ENCODE measurements at places on chromosomes 13 and 19. TPM values are rescaled to one million over a fixed set of nuclear protein-coding genes. Genes with fewer than 3 reads are reported as not detected.

CGB8 gene
- total RNA-seq: not detected

PDE4C gene
- total RNA-seq: 1.7 TPM

LPAR2 gene
- total RNA-seq: 5.7 TPM

LIG4 gene
- 12.7 TPM for total RNA-seq

ZNF69 gene
- 8.1 TPM for total RNA-seq

CYP4F12 gene
- total RNA-seq: 3.1 TPM

TPTE2 gene
- 0.32 TPM for total RNA-seq

LSR gene
- 9.8 TPM for total RNA-seq

TGFBR3L gene
- total RNA-seq: not detected

PMIS2 gene
- total RNA-seq: not detected

WASF3 gene
- 27.1 TPM for total RNA-seq

PLPP2 gene
- total RNA-seq: 4.2 TPM

CNFN gene
- 1.1 TPM for total RNA-seq

SOX1 gene
- not detected for total RNA-seq

GRCh38 chr13:75319254-75319653 is 162.7 kb downstream of the TBC1D4 start:
- H3K27me3 ChIP-seq: no peaks in the 10 kb centered on the region
- H3K36me3 ChIP-seq: no peaks in the 10 kb centered on the region
- H3K4me3 ChIP-seq: no peak overlapping the region
- no peak for DNase-seq
- H3K27ac ChIP-seq: no peak overlapping the region

GRCh38 chr13:44191504-44192171 is 182.0 kb upstream of the SERP2 start:
- DNase-seq: no peak
- no peaks in the 10 kb centered on the region for H3K36me3 ChIP-seq
- H3K4me3 ChIP-seq: peak overlapping the region; percentile 45
- H3K27ac ChIP-seq: no peak overlapping the region

GRCh38 chr19:10432736-10433130 is 12.4 kb downstream of the PDE4A start:
- no peaks in the 10 kb centered on the region for H3K36me3 ChIP-seq
- H3K4me1 ChIP-seq: no peaks in the 10 kb centered on the region
- no peaks in the 10 kb centered on the region for H3K27me3 ChIP-seq
- H3K27ac ChIP-seq: no peak overlapping the region
- H3K4me3 ChIP-seq: no peak overlapping the region

- H3K4me3 ChIP-seq: no peak overlapping the region
- no peaks in the 10 kb centered on the region for H3K36me3 ChIP-seq
- no peak overlapping the region for H3K27ac ChIP-seq
- H3K4me1 ChIP-seq: no peaks in the 10 kb centered on the region
Observed at GRCh38 chr13:79859756-79860155, 378.8 kb downstream of the NDFIP2 start.

GRCh38 chr13:31998131-31998530 is 33.4 kb upstream of the FRY start:
- no peak overlapping the region for H3K27ac ChIP-seq
- no peaks in the 10 kb centered on the region for H3K27me3 ChIP-seq
- H3K4me3 ChIP-seq: no peak overlapping the region
- H3K36me3 ChIP-seq: no peaks in the 10 kb centered on the region
- H3K4me1 ChIP-seq: no peaks in the 10 kb centered on the region

DNA sequence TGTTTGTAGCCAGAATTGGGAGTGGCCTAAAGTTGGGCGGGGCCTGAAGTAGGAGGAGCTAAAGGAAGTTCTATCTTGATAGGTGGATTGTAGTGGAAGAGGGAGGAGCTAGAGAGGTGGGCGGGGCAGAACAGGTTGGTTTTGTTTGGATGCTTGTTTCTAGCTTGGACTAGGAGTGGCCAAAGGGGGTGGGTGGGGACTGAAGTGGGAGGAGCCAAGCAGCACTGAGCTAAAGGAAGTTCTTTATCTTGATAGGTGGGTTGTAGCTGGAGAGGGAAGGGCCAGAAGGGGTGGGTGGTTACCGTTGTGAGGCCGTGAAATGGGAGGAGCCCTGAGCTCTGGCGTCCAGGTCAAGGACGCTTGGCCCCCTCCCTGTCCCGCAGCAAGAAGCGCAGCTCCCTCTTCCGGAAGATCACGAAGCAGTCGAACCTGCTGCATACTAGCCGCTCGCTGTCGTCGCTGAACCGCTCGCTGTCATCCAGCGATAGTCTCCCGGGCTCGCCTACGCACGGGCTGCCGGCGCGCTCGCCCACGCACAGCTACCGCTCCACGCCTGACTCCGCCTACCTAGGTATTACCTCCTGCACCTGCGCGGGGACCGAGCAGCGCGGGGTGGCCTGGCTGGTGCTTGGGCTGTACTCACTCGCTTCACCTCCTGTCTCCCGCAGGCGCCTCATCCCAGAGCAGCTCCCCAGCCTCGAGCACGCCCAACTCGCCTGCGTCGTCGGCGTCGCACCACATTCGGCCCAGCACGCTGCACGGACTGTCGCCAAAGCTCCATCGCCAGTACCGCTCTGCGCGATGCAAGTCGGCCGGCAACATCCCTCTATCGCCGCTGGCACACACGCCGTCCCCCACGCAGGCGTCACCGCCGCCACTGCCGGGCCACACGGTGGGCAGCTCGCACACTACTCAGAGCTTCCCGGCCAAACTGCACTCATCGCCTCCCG is 8.0 kb downstream of the DNASE2 start:
- H3K4me1 ChIP-seq: no peaks in the 10 kb centered on the region
- H3K27ac ChIP-seq: no peak overlapping the region
- no peak overlapping the region for H3K4me3 ChIP-seq
- no peaks in the 10 kb centered on the region for H3K27me3 ChIP-seq
- H3K36me3 ChIP-seq: peaks cover 2% of the 10 kb centered on the region

GRCh38 chr13:92640936-92641335 is 585.7 kb upstream of the GPC6 start:
- no peak overlapping the region for H3K4me3 ChIP-seq
- DNase-seq: no peak
- H3K27me3 ChIP-seq: no peaks in the 10 kb centered on the region
- H3K36me3 ChIP-seq: no peaks in the 10 kb centered on the region

GRCh38 chr13:42617221-42617620 is 43.3 kb downstream of the TNFSF11 start:
- no peak overlapping the region for H3K4me3 ChIP-seq
- H3K4me1 ChIP-seq: no peaks in the 10 kb centered on the region
- no peaks in the 10 kb centered on the region for H3K36me3 ChIP-seq
- no peak for DNase-seq
- no peak overlapping the region for H3K27ac ChIP-seq
- H3K27me3 ChIP-seq: no peaks in the 10 kb centered on the region

- peaks cover 2% of the 10 kb centered on the region for H3K4me1 ChIP-seq
- H3K27me3 ChIP-seq: no peaks in the 10 kb centered on the region
- H3K36me3 ChIP-seq: no peaks in the 10 kb centered on the region
- H3K27ac ChIP-seq: no peak overlapping the region
- peak; percentile 66 for DNase-seq
- peak overlapping the region; percentile 95 for H3K4me3 ChIP-seq
Observed at GRCh38 chr19:34365463-34366401, 736 bp downstream of the GPI start.

DNA sequence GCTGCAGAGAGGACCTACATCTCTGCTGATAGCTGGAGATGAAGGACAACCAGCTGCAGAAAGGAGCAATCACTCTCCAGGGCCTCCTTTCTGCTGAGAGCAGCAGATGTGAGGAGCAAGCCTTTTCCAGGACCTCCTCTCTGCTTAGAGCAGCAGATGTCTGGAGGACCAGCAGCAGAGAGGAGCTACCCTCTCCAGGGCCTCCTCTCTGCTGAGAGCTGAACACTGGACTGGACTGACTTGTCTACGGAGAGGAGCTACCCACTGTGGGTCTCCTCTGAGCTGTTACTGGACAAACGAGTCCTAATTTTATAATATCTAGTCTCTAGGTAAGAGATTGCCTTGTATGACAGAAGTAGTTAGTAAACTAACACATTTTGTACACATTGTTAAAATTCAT is 40.8 kb upstream of the FLT1 start:
- H3K27ac ChIP-seq: no peak overlapping the region
- H3K4me3 ChIP-seq: no peak overlapping the region
- H3K4me1 ChIP-seq: no peaks in the 10 kb centered on the region
- H3K27me3 ChIP-seq: no peaks in the 10 kb centered on the region
- DNase-seq: no peak

- DNase-seq: no peak
- H3K27ac ChIP-seq: no peak overlapping the region
- no peaks in the 10 kb centered on the region for H3K27me3 ChIP-seq
- no peaks in the 10 kb centered on the region for H3K4me1 ChIP-seq
- H3K4me3 ChIP-seq: no peak overlapping the region
Observed at GRCh38 chr19:12580180-12580694, 29.0 kb upstream of the ZNF564 start.

DNA sequence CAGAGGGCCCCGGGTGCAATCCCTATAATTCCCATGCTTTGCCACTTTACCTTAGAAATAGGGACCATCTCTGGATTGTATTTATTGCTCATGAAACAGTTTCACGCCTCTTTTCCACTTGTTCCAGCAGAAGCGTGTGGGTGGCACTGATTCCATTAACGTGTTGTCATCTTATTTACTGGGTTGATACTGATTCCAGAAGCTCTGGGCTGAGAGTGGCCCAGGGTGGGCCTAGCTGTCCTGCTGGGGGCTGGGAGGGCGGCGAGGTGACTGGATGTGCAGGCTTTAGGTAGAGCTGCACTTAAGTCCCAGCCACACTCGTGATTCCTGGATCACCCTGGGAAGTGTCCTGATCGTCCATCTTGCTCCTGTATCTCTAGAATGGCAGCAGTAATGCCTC is 155.0 kb downstream of the TEX29 start:
- no peak overlapping the region for H3K27ac ChIP-seq
- no peaks in the 10 kb centered on the region for H3K27me3 ChIP-seq

GRCh38 chr19:3524078-3524842 is 14.7 kb upstream of the TEKTIP1 start:
- no peaks in the 10 kb centered on the region for H3K4me1 ChIP-seq
- H3K27me3 ChIP-seq: no peaks in the 10 kb centered on the region
- H3K36me3 ChIP-seq: no peaks in the 10 kb centered on the region
- H3K4me3 ChIP-seq: no peak overlapping the region

DNA sequence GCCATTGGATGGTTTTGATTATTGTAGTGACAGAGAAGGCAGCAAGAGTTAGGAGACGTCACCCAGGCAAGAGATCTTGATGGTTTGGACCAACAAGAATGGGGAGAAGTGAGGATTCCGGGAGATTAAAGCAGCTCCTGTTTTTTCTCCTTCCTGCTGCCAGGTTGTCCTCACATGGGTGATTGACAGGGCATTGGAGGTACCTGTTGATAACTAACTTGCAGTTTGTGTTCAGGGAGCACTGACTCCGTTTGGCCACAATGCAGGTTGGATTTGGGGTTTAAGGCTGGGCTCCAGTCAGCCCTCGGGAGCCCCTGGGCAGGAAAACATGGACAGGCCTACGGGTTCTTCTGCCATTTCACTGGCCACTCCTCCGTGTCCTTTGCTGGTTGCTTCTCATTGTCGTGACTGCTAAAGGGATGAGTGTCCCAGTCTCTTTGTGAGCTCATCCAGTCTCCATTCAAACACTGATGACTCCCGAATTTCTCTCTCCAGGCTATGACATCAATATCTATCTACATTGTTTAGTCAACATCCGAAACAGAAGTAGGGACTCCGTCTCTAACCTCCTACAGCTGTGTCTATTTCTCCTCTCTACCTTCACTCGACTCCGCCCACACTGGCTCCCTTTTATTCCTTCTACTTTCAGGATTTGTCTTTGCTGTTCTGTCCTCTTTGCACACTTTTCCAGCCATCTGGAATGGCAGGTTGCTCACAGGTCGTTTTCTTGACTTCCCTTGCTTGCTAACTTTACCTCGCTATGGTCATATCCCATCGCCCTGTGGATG is 1.3 kb upstream of the PTOV1 start:
- no peak overlapping the region for H3K4me3 ChIP-seq
- H3K27me3 ChIP-seq: no peaks in the 10 kb centered on the region
- no peak overlapping the region for H3K27ac ChIP-seq
- DNase-seq: no peak
- H3K4me1 ChIP-seq: no peaks in the 10 kb centered on the region

- no peak overlapping the region for H3K4me3 ChIP-seq
- H3K4me1 ChIP-seq: no peaks in the 10 kb centered on the region
- no peak for DNase-seq
Observed at GRCh38 chr13:80116107-80116506, 224.8 kb downstream of the SPRY2 start.

DNA sequence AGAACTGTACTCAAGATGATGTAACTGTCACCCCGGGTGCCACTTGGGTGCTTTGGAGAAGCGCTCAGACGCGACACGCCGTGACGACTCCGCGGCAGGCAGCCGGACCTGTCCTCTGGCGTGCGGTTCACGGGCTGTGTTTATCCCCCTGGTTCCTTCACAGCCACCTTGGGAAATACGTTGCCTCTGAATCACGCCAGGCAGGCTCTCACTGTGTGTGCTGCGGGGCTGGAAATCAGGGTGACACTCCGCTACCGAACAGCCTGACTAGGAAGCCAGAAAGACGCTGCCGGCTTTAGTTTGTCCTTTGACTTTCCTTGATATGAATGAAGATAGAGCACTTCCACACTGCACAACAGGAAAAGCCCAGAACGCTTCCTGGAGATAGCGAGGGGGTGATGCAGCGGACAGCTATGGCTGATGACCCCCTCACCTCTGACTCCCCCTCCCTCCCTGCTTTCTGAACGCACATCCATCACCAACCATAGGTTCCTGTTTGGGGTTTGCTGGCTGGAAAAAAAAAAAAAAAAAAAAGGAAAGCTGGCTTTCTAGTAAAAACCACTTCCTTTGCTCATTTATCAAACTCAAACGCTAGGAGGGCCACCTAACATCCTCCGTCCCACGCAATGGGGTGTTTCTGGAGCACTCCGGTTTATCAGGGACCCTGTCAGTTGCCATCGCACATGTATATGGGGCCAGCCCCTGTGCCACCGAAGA is 3.7 kb upstream of the GP6 start:
- no peak for DNase-seq
- no peaks in the 10 kb centered on the region for H3K4me1 ChIP-seq
- H3K27me3 ChIP-seq: no peaks in the 10 kb centered on the region
- no peaks in the 10 kb centered on the region for H3K36me3 ChIP-seq

GRCh38 chr19:31340042-31341025 is 8.9 kb downstream of the TSHZ3 start:
- H3K4me3 ChIP-seq: no peak overlapping the region
- no peak for DNase-seq
- no peaks in the 10 kb centered on the region for H3K27me3 ChIP-seq
- H3K27ac ChIP-seq: no peak overlapping the region

DNA sequence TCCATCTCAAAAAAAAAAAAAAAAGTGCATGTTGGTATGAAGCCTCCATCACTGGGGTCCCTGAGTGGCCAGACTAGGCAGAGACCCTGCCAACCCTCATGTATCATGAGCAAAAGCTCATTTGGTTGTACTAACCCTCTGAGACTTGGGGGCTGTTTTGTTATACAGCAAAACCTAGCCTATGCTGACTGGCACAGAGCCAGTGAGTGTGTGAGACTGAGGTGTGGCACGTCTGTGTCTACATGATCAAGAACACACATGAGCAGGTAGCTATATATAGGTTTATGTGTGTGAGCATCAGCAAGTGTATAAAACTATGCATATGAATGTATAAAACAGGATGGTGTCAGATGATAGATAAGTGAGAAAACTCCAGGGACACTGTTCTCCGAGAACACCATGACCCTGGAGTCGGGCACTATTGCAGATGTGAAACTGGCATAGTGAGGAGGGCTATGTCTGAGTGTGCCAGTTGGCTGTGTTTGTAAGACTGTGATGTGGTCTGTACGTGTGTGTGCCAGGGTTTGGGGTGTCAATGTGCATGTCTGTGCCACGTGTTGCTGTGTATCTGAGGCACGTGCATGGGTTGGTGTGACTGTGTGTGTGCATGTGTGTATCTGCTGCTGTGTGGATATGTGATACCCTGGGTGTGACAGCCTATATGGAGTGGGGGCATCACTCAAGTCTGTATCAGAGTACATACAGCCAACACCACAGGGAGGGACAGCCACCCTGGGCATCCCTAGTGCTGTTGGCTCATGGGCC is 44.5 kb downstream of the OLFM2 start:
- DNase-seq: no peak
- no peaks in the 10 kb centered on the region for H3K27me3 ChIP-seq
- H3K4me1 ChIP-seq: no peaks in the 10 kb centered on the region
- H3K36me3 ChIP-seq: no peaks in the 10 kb centered on the region

Data from aorta (tissue), 5 donors.